CD4-positive, alpha-beta T cell treated with Interleukin-6 for 4 hours (primary cell): ENCODE measurements at places on chromosomes 12 and 14.

DNA sequence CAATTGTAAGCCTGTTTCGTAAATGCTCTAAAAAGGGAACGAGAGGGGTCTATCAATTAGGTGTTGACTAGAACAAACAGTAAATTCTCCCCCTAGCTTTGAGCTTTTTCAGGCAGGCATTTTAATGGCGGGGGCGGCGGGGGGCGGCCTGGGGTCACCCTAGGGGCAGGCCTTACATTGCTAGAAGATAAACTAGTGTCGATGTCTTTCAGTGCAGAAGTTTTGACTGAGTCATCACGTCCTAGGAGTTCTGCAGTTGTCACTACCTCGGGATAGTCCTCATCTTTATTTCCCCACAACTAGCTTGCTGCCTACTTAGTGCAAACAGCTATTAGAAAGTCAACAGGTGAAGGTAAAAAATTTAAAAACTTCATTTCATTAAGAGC is 1.6 kb downstream of the ATP6V1D start:
- DNase-seq: no peak

- DNase-seq: no peak
Measured at GRCh38 chr12:29208060-29208459, 59.0 kb downstream of the FAR2 start.

DNA sequence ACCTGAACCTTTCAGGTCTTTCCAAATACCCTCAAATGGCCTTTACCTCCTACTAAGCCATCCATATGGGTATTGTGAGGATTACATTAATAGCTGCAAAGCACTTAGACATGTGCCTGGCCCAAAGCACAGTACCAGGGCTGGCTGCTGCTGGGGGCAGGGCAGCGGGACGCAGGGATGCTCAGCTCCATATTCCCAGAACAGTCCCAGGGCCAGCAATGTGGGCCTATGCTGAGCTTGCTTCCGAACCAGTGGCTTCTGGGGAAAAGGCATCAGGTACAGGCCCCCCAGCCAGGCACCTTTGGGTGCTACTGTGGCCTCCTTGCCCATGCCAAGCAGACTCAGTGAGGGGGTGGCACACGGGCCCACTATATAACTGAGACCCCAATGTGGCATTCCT is 10.4 kb downstream of the ACTN1 start:
- DNase-seq: no peak

DNA sequence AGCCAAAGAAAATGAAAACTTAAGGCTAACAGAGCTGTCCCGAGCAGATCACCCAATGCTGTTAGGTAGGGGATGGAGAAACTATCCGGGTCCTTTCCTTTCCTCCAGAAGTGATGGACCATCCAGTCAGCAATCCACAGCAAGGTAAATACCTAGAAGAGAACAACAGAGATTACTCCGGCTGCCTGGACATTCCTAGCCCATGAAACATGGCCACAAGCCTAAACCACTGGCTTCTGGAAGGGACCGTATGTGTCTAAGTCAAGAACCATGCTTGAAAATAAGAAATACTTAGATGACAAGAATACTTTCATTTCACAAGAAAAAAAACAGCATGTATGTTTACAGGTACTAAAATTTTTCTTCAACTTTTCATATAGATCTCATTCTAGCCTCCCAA is 152.9 kb downstream of the SLC41A2 start:
- DNase-seq: no peak

DNA sequence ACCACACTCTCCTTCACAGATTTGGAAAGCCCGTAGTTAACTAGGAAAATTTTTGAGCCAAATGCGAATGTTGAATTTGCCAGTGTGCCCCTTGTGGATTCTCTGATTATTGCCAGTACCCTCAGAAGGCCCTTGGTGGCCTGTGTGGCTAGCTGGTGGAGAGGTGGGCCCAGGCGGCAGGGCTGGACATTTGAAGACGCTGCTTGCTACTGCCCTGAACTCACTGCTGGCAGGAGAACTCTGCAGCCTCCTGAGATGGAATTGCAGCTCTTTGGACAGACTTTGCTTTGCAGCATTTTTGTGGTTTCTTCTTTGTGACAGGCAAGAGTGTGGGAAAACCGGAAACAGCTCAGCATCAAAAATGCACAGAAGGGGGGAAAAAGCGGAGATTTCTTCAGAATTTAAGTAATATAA is 97.6 kb downstream of the TGFB3 start:
- DNase-seq: no peak

DNA sequence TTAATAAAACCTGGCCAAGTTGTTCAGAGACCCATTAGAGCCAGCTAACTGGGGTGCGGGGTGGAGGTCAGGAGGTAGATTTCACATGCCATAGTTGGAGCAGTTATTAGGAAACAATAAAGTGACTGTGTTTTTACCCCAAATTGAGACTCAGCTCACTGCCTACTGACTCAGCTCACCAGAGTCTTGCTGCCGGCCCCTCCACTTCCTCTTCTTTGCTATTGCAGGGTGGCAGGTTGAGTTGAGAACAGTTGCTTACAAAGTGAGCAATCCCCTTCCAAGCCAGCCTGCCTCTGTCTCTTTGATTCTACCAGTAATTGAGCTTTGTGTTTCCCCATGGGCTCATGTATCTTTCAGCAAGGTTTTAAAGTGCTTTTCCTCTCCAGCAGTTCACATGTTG is 12.9 kb downstream of the ST8SIA1 start:
- peak; percentile 49 for DNase-seq

GRCh38 chr12:10289005-10289754 is 18.5 kb upstream of the KLRD1 start:
- no peak for DNase-seq

DNA sequence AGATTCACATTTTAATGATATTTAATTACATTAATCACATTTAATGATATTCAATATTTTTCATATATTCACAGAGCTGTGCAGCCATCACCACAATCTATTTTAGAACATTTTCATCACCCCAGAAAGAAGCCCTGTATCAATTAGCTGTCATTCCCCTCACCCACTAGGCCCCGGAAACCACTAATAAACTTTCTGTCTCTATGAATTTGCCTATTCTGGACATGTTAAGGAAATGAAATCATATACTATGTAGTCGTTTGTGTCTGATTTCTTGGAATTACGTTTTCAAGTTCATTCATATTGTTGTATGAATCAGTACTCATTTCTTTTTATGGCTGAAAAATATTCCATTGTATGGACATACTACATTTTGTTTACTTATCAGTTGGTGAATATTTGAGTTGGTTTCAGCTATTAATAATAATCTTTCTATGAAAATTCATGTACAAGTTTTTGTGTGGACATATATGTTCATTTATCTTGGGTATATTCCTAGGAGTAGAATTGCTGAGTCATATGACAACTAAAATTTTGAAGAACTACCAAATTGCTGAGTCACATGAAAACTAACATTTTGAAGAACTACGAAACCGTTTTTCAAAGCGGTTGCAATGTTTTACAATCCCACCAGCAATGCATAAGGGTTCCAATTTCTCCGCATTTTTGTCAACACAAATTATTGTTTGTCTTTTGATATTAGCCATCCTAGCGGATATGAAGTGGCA is 11.7 kb upstream of the OTOGL start:
- DNase-seq: no peak

GRCh38 chr14:100393362-100393761 is 70.2 kb downstream of the SLC25A47 start:
- DNase-seq: no peak

- DNase-seq: no peak
Measured at GRCh38 chr14:87467578-87467977, 525.4 kb downstream of the GALC start.

GRCh38 chr14:66359500-66359899 is 126.7 kb upstream of the CCDC196 start:
- peak; percentile 44 for DNase-seq

DNA sequence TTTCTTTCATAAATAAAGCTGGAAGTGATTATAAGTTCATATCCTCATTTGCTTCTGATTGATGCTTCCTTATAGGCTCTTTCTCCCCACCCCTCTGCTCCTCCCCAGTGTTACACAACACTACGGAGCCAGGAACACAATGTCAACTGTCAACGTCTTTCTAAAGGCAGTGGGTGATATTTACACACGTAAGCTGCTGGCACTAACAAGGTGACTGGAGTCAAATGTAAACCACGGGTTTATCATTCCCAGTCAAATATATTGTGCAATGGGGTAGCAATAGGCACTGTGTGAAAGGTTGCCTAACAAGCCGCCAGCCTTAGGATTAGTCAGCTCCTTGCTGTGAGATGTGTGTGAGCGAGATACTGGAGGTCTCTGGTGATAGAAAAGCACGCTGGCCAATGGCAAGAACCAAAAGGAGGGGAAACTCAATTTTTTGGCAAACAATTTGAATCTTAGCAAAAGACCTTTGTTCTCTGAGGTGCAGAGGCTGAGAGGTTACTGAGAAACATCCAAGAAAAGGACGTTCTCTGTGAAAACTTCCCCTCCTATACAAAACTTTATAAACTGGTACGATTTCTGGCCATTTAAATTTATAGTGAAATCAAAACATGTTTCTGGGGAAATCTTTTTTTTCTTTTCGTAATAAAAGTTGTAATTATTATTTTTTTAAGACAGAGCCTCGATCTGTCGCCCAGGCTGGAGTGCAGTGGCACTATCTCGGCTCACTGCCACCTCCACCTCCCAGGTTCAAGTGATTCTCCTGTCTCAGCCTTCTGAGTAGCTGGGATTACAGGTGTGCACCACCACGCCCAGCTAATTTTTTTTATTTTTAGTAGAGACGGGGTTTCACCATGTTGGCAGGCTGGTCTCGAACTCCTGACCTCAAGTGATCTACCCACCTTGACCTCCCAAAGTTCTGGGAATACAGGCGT is 22.3 kb upstream of the HECTD1 start:
- DNase-seq: no peak

DNA sequence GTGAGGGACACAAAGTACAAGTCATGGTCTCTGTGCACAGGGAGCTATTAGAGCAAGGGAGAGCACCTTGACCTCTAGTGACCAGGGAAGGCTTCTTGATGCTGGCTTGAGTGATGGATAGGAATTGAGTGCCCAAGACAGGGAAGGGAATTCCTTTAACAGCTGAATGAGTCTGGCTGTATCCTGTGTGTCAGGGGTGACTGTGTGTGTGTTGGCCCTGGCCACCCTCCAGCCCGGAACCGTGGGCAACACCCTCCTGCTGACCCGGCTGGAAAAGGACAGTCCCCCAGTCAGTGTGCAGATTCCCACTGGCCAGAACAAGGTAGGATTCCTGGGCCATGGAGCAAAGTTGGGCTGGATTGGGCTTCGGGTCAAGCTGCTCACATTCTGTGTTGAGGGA is 5.5 kb upstream of the PFDN5 start:
- DNase-seq: no peak

DNA sequence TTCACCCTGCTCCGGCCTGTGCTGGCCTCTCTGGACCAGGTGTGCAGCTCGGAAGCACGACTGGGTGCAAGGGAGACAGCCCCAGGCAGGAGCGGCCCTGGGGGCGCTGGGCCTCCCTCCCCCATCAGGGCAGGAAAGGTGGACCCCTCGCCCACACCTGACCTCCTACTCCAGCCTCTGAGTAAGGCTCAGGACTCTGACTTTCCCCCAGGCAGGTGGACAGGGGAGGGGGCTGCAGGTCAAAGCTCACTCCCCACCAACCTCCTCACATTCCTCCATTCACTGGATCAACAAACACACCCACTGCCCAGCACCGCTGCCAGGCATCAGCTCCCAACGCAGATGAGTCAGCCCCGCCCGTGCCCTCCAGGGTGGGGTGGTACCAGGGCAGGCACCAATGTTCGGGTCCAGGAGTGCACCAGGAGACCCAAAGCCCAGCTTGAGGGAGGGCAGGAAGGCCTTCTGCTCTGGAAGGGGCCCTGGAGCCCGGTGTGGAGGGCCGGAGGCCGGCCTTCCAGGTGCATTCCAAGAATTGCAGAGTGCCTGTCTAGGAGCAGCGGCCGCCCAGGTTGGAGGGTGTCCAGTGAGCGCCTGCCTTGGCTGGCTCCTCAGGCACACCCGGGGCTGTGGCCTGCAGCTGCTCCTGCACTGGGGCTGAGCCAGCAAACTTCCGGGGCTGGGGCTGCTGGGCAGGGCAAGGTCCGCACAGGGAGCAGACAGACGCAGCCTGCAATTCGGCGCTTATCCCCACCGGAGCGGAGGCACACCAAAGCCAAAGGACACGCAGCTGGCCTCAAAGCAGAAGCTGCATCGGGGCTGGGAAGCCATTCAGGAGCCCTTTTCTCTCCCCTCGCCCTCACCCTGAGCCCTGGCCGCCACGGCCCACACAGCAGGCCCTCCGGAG is 1.6 kb upstream of the INF2 start:
- DNase-seq: no peak

GRCh38 chr12:27672643-27673042 is 23.6 kb upstream of the REP15 start:
- DNase-seq: no peak

DNA sequence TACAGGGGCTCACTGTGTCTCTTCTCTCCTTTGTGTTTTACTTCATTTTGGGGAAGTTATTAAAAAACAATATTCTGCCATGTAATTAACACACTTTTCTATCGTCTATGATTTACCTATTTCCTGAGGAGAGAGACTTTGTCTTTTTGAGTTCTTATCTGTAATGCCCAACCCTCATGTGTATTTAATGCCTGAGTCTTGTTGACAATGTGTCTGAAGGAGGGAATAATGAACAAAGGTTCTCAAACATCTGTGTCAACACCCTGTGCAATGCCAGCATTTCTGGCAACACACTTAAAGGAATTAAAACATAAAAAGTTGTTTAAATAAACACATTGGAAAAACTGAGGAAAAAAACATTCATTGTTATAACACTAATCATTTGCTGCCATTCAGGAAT is 147.1 kb downstream of the SLC15A5 start:
- no peak for DNase-seq

GRCh38 chr14:100810861-100811461 is 15.0 kb upstream of the MEG3 start:
- DNase-seq: no peak

- no peak for DNase-seq
Measured at GRCh38 chr14:79175671-79176070, 1005.5 kb downstream of the NRXN3 start.

GRCh38 chr14:79080040-79080439 is 909.9 kb downstream of the NRXN3 start:
- DNase-seq: no peak

GRCh38 chr12:65561798-65562382 is 262.4 kb upstream of the HMGA2 start:
- no peak for DNase-seq
